ENCODE measurements at places on chromosomes 2 and 18.

DNA sequence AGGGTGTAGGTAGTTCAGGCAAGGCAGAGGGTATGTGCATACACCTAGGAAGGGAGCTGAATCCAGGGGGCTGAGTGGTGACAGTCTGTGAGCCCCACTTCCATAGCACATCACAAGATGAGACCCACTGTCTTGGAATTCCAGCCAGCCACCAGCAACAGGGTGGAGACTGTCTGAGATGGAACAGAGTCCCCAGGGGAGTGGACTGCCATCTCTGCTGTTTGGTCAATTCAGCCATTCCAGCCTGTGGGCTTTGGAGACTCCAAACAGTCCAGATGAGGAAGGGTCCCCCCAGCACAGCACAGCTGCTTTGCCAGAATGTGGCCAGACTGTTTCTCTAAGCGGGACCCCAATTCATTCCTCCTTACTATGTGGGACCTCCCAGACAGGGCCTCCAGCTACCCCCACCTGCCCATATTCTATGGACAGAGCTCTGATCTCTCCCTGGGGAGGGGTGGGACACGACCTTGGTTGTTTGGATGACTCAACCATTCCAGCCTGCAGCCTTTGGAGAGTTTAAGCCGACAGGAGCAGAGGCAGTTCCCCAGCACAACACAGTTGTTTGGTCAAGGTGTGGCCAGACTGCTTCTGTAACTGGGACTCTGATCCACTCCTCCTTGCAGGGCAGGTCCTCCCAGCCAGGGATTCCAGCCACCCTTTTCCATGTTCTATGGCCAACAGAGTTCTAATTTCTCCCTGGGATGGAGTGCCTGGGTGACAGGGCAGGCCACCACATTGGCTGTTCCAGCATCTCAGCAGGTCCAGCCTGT, 178.0 kb downstream of the RND3 start:
- no peak for DNase-seq

DNA sequence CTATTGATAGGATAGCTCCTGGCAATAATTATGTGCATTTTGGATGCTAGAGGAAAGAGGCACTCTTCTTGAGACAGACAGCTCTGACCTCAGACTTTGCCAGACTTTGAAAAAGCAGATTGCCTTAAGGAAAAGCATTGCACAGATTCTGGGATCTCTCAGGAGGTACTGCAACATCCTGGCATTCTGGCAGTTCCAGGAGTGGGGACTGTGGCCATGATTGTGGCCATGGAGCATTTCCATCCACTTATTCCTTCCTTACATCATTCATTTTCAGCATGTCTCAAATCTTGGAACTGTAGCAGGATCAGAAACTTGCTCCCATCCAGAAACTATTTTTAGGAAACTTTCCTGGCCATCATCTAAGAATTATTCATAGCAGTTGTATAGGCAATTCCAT, 144.9 kb upstream of the FOSL2 start:
- no peak for DNase-seq

DNA sequence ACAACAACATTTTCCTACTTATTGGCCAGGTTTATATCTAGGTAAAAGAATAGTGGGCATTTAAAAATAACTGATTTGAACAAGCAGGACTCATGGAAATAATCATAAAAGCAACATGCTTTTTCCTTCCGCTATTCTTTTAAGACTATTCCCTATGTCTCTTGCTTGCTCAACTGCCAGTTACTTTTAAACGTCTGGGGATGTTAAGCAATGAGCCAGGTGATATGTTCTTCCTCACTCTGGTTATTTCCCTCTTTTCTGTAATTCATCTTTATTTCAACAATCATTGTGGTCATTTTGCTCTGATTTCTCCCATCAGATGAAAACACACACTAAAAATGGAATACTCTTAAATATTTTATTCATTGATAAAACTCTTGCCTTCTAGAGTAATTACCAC, 33.4 kb upstream of the SLC8A1 start:
- no peak for DNase-seq

- DNase-seq: no peak
Observed at GRCh38 chr2:45083175-45083574, 73.9 kb upstream of the SIX2 start.

DNA sequence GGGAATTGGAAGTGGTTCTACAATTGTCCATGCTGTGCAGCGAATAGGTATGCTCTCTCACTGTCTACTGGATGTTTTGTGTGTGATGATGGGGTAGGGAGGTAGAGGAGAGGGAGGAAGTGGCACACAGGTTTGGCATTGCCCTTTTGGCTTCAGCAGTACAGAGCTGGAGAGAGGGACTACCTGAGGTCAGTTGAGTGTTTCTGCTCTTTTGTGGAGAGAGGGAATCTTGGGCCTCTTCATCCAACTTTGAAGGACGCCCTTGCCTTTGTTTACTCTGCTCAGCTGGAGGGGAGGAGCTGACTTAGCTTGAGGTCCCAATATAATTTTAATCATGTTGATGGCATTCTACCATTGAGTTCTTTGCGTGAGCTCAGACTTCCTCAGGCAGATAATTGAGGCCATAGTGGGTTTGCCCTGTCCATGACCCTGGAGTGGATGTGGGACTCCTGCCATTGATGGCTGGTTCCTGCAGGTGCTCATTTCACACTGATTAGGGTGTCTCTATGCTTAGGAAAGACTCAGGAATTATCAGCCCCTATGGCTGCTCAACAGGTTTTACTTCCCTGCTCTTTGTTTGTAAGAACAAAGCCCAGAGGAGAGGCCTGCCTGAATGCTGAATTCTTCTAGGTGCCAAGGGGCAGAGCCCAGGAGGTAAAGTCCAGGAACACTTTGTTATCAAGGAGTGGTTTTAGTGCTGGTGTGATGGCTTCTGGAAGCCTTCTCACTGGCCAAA, 7.2 kb downstream of the RPIA start:
- DNase-seq: no peak

DNA sequence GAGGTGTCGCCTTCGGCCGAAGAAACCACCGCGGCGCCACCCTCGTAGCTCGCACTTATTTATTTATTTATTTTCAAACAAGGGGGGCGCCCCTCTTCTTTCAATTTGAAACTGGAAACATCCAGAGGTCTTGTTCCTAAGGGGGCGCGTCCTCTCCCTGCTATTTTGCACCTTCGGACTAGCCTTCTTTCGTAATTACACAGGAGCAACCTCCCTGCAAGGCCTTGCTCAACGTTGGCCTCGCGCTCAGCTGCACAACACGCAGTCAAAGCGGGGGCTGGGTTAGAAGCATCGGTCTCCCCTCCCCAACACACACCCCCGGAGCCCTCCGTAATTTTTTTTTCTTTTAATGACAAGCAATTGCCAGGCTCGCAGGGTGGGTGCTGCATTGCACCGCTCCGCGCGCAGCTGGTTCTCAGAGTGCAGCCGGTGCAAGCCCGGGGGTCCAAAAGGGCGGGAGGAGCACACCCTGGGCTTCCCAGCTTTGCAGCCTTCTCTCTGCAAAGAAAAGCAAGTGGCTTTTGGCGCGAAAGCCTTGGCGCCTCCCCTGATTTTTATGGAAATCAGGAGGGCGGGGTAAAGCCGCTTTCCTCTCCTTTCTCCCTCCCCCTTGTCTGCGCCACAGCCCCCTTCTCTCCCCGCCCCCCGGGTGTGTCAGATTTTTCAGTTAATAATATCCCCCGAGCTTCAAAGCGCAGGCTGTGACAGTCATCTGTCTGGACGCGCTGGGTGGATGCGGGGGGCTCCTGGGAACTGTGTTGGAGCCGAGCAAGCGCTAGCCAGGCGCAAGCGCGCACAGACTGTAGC, at the start of gene MYCN:
MYCN (plus strand) TSS at position 697 of the 807 bp plus-strand sequence. CDS start 1,515 bp downstream, outside the sequence.
- DNase-seq: peak; percentile 70

DNA sequence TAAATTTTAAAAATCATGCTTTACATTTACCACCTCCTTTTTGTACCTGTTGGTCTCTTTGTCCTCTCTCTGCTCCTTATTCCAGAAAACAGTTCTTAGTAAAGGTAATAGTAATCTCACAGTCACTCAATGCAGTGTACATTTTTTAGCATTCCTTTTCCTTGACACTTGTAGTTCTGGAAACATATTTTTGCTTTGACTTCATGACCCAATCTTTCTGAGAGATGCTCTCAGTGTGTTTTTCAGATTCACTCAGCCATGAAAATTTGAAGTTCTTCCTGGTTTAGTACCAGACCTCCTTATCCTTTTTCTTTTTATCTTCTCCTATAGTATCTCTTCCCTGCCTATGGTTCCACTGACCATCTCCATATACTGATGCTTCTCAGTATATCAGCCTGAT, 747.5 kb upstream of the ZEB2 start:
- no peak for DNase-seq

DNA sequence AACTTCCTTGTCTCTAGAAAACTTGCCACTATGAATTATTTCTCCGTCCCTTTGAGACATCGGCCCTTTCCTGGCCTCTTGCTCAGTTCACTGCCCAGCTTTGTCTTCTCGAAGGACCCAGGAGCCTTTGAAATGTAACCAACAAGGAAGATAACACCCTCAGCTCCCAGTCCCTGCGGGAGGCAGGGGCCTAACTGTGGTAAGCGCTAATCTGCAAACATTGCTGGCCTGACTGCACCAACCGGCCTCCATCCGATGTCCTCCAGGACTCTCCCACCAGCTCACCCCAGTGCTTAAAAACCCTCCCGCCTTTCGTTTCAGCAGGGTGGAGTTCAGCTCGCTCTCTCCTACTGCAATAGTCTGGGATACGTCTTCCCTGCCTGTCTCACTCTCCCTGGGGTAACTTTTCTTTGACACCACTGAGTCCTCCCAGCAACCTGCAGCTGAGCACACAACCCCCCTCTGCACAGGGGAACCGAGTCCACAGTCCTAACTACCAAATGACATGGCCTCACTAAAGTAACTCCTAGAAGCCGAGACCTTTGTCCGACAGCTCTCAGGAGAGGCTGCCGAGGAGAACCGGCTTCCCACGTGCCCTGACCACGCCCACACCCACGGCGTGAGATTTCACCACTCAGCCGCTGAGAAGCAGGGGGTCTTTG, 76.1 kb downstream of the MBP start:
- DNase-seq: no peak

DNA sequence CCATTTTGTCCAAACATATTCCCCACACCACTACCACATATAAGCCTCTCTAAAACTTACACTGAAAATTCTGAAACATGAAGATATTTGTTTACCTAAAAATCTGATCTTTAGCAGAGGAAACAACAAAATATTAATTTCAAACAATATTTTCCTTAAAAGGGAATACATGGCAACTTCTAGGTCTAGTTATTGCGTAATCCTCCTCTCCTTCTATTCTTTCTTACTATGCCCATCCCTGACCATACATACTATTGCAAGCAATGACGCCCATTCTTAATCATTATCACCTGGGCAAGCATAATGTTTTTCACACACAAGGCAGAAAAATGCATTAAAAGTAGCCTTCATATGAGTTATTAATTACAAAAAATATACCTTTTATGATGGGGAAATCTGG, 372.6 kb downstream of the ZEB2 start:
- DNase-seq: no peak

- no peak for DNase-seq
Observed at GRCh38 chr18:51191128-51191717, 6.3 kb downstream of the MEX3C start.

GRCh38 chr2:20196657-20197161, 28.2 kb downstream of the SDC1 start:
- DNase-seq: no peak

GRCh38 chr2:29765721-29766120, 155.7 kb downstream of the ALK start:
- DNase-seq: no peak

DNA sequence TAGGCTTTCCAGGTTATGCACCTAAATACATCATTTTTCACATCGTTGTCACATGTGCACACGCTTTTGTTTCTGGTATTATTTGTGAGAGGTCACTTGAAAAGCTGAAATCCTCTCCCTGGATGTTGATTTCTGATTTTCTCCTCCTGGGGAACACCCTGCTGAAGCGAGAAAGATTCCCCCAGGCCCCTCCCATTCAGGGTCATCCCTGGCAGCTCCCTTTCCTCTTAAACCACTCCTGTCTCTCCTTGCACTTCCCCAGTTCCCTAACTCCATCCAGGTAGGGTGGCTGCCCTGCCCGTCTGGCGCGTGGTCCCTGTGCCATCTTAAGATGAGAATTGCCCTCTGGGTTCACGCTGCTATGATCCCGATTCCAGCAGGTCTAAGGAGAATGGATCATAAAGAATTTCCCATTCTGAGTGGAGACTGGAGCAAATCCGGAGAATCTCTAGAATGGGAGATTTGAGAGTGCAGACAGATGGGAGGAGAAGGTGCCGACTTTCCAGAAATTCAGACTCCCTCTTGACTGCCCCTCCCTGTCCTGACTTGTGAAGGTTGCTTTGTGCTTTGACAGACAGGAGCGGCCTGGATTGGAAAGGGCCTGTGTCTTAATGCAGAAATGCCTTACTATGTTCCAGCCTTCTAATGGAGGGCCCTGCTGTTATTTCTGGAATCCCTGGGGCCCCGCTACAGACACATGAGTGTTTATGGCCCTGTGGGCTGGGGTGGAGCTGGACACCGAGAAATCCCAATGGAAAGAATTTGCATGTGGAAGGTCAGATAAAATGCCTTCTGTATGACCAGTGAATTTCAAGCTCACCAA, 1.3 kb upstream of the YWHAQ start:
- DNase-seq: no peak

DNA sequence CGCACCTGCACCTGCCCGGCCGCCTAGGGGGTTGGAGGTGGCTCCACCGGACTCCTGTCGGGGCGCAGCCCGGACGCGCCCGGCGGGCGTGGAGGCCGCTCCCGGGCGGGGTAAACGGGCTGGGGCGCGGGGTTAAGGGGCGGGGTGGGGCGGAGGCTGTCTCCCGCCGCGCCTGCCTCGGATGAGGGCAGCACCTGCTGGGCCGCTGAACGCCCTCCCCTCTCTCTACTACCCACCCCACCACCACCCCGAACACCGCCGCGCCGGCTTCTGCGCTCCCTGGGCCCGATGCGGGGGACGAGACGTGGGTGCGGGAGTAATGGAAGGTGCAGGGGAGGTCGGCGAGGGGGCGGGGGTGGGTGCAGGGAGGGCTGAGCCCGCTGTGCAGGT, 224.8 kb upstream of the ID2 start:
- DNase-seq: no peak

GRCh38 chr18:7815787-7816186, 248.7 kb downstream of the PTPRM start:
- DNase-seq: no peak

GRCh38 chr18:77118256-77119090, 14.1 kb downstream of the MBP start:
- DNase-seq: no peak

GRCh38 chr2:11100130-11100529, 55.1 kb upstream of the SLC66A3 start:
- no peak for DNase-seq

DNA sequence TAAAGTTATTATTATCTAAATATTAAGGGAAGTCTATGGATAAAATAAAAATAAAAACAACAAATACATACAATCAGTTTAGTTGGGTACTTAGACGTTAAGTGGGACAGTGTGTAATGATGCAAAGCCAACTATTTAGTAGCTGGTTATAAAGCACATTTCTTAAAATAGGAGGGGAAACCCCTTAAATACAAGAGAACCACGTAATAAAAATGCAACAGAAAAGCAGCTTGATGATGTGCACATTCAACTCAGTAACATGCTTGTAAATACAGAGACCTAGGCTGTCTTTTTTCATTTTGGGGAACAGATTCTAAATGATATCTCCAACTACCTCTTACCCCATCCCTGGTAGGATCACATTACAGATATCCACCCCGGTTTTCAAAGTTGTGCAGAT, 134.3 kb upstream of the AQP4 start:
- no peak for DNase-seq

GRCh38 chr2:65368468-65368867, 63.9 kb downstream of the SPRED2 start:
- DNase-seq: no peak

- no peak for DNase-seq
Observed at GRCh38 chr2:227301523-227301922, 23.5 kb upstream of the MFF start.

- DNase-seq: no peak
Observed at GRCh38 chr2:38528008-38528442, 74.7 kb downstream of the HNRNPLL start.

All from NCI-H1048 (cell line).